ENCODE measurements at places on chromosomes 5 and 9. TPM values are rescaled to one million over a fixed set of nuclear protein-coding genes. Genes with fewer than 3 reads are reported as not detected.

GRCh38 chr5:98982880-98983279, 54.1 kb upstream of the CHD1 start:
- H3K4me3 ChIP-seq, result no peak overlapping the region
- DNase-seq, result no peak
- H3K36me3 ChIP-seq, result no peaks in the 10 kb centered on the region

DNA sequence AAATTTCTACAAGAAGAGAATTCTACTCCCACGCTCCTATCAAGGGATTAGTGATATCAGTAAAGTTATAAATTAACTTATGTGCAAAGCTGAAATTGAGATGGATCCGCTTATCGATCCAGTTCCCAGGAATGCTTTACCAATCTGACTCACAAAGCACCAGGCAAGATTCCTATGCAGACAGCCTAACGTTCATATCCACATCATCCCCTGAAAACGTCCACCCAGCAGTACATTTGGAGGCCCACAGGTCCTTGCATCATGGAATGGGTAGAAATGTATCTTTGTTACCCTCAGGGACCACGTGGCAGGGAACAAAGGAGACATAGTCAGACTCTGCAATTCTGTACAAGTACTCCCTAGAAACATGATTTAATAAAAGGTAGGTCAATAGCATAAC, 147.4 kb downstream of the ESM1 start:
- no peak for DNase-seq
- H3K27me3 ChIP-seq, result no peaks in the 10 kb centered on the region
- H3K4me1 ChIP-seq, result no peaks in the 10 kb centered on the region
- no peaks in the 10 kb centered on the region for H3K36me3 ChIP-seq

- no peaks in the 10 kb centered on the region for H3K36me3 ChIP-seq
- no peak overlapping the region for H3K27ac ChIP-seq
- DNase-seq, result no peak
- no peaks in the 10 kb centered on the region for H3K4me1 ChIP-seq
Measured at GRCh38 chr9:130331573-130331972, 66.0 kb downstream of the HMCN2 start.

- H3K4me3 ChIP-seq, result no peak overlapping the region
- no peaks in the 10 kb centered on the region for H3K4me1 ChIP-seq
- no peaks in the 10 kb centered on the region for H3K36me3 ChIP-seq
Measured at GRCh38 chr9:13971966-13972655, 341.8 kb downstream of the NFIB start.

DNA sequence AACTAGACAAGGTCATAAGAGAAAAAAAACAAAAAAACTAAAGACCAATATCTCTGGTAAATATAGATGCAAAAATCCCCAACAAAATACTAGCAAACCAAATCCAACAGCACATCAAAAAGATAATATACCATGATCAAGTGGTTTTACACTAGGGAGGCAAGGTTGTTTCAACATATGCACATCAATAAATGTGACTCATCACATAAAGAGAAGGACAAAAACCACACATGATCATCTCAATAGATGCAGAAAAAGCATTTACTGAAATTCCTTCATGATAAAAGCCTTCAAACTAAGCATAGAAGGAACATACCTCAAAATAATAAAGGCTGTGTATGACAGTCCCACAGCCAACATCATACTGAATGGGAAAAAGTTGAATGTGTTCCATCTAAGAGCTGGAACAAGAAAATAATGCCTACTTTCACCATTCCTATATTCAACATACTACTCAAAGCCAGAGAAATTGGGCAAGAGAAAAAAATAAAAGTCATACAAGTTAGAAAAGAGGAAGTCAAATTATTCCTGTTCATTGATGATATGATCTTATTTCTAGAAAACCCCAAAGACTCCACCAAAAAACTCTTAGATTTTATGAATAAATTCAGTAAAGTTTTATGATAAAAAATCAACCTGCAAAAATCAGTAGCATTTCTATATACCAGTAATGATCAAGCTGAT, 72.2 kb upstream of the FAM169A start:
- H3K4me3 ChIP-seq, result no peak overlapping the region
- no peaks in the 10 kb centered on the region for H3K36me3 ChIP-seq
- H3K27ac ChIP-seq, result no peak overlapping the region
- H3K4me1 ChIP-seq, result peaks cover 20% of the 10 kb centered on the region
- no peak for DNase-seq

DNA sequence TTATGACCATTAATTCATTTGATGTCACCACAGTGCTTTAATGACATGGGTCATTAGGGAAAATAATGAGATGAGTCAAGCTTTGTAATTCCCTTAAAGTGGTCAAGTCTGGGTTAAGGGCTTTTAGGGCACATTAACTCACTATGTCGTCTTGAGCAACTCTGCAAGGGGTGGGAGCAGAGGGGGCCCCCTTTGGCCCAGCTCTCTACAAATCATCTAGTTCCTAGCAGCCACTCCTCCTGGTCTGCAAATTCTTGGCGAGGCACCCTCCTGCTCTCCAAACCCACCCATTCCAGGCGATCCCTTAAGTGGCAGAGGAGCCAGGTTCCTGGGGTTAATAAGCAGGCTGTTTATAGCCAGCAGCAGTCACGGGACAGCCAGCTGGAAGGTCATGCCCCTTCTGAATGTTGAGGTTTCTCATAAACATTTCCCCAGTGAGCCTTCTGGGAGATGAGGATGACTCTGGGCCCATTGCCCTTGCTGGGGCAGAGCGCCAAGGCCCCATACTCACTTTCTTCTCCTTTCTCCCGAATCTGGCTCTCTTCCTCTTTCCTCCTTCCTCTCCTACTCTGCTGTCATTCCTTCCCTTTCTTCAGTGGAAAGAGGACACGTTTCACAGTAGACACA, 14.3 kb upstream of the GPX3 start:
- no peak for DNase-seq
- no peaks in the 10 kb centered on the region for H3K4me1 ChIP-seq
- H3K4me3 ChIP-seq, result no peak overlapping the region

GRCh38 chr5:66704790-66705425, 108.7 kb downstream of the MAST4 start:
- no peaks in the 10 kb centered on the region for H3K36me3 ChIP-seq
- H3K4me3 ChIP-seq, result no peak overlapping the region
- H3K27me3 ChIP-seq, result no peaks in the 10 kb centered on the region
- H3K27ac ChIP-seq, result no peak overlapping the region
- no peak for DNase-seq

DNA sequence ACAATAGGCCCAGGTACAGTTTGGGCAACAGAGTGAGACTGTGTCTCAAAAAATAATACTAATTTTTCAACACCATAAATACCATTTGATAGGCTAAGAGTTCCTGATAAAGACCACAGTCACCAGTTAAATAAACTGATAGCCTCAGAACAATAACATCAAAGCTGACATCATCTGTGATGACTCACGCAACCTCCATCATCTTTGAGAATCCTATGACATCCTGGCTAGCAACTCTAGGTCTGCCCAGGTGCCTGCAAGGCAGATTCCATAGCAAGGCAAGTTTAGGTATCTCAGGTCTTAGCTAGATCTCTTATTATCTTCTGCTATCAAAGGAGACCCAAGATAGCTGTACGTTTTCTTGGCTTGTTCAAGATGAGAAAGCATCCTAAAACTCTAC, 30.5 kb upstream of the UBAP2 start:
- no peak overlapping the region for H3K27ac ChIP-seq
- no peaks in the 10 kb centered on the region for H3K27me3 ChIP-seq
- H3K4me1 ChIP-seq, result no peaks in the 10 kb centered on the region
- DNase-seq, result no peak
- no peak overlapping the region for H3K4me3 ChIP-seq
- no peaks in the 10 kb centered on the region for H3K36me3 ChIP-seq

GRCh38 chr9:121141706-121142105, 60.0 kb downstream of the RAB14 start:
- no peaks in the 10 kb centered on the region for H3K4me1 ChIP-seq
- H3K4me3 ChIP-seq, result no peak overlapping the region
- H3K27me3 ChIP-seq, result no peaks in the 10 kb centered on the region
- H3K36me3 ChIP-seq, result peaks cover 62% of the 10 kb centered on the region

Gene FAM200C
- total RNA-seq, result 1.0 TPM

Gene RNF38
- 43.3 TPM for total RNA-seq

Gene IFNA13
- total RNA-seq, result not detected

Gene MCC
- total RNA-seq, result 4.2 TPM

Gene CDC37L1
- 15.0 TPM for total RNA-seq
